ENCODE measurements at places on chromosomes 6 and 20.
A peak's percentile ranks its signal among the peaks of the same experiment; 100 is the strongest.

GRCh38 chr6:14207448-14207847 is 89.9 kb downstream of the CD83 start:
- no peak for DNase-seq

DNA sequence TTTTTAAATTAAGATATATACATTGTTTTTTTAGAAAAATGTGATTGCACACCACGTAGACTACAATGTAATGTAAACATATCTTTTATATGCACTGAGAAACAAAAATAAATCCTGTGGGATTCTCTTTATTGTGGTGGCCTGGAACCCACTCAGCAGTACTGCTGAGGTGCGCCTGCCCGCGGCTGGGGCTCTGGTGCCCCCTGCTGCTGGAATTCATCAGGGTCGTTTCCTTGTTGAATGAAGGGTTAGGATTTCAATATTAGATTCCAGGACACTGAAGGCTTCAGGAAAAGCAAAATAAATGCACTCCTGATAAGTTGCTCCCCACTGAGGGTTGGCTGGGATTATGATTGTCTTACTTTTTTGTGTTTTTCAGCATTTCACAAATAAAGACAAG is 175.8 kb upstream of the GGTLC1 start:
- DNase-seq = no peak

- no peak for DNase-seq
These were observed 597.5 kb upstream of the JAG1 start for GRCh38 chr20:11271319-11271718.

GRCh38 chr20:4502756-4503155 is 219.0 kb upstream of the PRND start:
- DNase-seq = no peak

- no peak for DNase-seq
These were observed 36.6 kb downstream of the MOCS1 start for GRCh38 chr6:39897698-39898097.

- DNase-seq = no peak
These were observed 1.1 kb upstream of the DCBLD1 start for GRCh38 chr6:117481278-117481925.

DNA sequence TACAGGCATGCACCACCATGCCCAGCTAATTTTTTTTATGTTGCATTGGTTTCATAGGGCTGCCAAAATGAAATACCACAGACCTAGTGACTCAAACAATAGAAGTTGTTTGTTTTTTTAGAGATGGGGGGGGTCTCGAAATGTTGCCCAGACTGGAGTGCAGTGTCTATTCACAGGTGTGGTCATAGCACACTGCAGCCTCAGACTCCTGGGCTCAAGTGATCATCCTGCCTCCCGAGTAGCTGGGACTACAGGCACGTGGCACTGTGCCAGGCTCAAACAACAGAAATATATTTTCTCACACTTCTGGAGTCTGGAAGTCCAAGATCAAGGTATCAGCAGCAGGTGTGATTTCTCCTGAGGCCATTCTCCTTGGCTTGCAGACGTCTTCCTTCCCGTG is 6.6 kb upstream of the SLC16A10 start:
- no peak for DNase-seq

DNA sequence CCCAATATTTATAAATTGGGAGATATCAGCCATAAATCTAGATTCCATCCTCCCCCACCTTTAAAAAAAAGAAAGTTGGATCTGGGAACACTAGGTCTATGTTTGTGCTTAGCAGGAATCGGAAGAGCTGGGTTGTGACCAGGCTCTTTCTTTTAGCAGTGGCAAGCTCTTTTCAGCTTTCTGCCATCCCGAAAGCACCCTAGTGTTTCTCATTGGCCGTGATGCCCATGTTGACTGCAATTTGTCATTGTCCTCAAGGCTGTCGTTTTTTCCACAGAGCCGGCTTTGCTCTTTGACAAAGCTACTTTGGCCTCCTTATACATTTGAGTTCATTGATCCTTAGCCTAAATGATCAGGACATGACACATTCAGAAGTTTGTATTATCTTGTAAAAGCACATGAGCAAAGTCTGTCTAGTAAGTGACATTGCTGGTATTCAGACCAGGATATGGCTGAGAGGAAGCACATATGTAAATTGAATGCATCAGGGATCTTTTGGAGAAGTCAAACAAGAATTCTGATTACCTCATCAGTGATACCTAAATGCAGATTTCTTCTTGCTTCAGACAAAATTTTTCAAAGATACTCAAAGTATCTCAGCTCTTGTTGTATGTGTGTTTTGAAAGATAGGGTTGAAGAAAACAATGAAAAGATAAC is 50.1 kb downstream of the CARMIL1 start:
- no peak for DNase-seq

DNA sequence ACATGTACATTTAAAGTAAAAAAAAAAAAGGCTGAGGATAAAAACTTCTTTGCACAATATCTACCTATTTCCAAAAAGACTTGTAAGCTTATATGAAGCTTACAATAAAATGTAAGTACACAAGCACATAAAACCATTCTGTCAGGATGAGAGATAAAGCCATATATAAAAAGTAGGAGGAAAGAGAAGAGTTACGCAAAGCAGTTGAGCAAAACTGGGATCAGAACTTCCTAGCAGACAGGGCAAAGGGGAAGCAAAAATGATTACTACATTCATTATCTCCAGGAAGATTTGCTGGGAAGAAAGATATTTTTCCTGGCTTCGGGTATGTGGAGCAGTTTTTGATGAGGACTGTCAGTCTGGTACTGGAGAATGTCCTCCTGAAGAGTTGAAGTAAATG is 198.1 kb downstream of the MTFR2 start:
- DNase-seq = no peak

GRCh38 chr6:97141756-97142155 is 141.3 kb downstream of the MMS22L start:
- no peak for DNase-seq

GRCh38 chr20:63264519-63264918 is 8.1 kb upstream of the ARFGAP1 start:
- DNase-seq = no peak

DNA sequence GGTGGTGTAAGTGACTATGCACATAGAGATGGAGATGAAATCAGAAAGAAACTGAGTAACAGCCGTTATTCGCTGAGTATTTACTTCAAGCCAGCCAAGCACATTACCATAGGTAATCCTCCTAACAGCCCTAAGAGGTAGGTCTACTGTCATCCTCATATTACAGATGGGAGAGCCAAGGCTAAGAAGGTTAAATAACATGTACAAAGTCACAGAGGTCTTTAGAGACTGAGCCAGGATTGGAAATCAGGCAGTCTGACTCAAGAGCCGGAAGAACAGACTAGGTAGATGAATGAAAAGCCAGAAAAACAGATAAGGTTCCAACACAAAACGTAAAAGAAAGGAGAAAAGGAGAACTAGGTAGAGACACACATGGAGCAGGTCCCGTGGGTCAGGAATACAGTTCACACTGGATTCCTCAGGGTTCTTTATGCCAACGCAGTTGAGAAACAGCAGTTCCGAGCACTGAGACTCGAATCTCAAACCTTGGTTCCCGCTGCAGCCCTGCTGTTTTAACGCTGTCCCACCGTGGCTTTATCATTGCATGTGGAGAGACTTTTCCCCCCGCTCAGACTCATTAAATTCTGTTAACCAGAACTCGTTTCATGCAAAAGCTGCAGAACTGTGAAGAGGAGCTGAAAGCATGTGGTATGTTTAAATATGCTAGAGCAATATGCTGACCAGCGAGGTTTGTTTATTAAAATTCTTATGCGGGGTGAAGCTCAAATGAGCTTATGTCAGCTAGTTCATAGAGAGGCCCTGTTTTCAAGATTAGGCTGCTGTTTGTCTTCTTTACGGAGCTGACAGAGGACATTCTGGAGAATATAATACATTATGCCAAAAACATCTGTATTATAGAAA is 537.9 kb downstream of the CD83 start:
- no peak for DNase-seq

DNA sequence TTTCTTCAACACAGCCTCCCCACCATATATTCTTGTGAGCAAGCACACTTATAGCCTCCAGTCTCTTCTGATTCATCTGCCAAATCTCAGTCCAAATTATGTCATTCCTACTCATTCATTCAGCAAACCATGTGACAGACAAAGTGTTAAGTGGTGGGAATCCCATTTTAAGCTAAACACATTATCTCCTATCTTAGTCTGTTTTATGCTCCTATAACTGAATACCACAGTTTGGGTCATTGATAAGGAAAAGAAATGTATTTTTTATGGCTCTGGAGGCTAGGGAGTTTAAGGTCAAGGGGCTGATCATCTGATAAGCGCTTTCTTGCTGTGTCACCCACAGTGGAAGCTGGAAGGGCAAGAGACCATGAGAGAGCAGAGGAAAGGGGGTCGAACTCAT is 23.9 kb upstream of the SMIM13 start:
- DNase-seq = no peak

- no peak for DNase-seq
These were observed 48.9 kb downstream of the ME1 start for GRCh38 chr6:83381949-83382348.

GRCh38 chr6:112227411-112227810 is 27.0 kb downstream of the LAMA4 start:
- no peak for DNase-seq

DNA sequence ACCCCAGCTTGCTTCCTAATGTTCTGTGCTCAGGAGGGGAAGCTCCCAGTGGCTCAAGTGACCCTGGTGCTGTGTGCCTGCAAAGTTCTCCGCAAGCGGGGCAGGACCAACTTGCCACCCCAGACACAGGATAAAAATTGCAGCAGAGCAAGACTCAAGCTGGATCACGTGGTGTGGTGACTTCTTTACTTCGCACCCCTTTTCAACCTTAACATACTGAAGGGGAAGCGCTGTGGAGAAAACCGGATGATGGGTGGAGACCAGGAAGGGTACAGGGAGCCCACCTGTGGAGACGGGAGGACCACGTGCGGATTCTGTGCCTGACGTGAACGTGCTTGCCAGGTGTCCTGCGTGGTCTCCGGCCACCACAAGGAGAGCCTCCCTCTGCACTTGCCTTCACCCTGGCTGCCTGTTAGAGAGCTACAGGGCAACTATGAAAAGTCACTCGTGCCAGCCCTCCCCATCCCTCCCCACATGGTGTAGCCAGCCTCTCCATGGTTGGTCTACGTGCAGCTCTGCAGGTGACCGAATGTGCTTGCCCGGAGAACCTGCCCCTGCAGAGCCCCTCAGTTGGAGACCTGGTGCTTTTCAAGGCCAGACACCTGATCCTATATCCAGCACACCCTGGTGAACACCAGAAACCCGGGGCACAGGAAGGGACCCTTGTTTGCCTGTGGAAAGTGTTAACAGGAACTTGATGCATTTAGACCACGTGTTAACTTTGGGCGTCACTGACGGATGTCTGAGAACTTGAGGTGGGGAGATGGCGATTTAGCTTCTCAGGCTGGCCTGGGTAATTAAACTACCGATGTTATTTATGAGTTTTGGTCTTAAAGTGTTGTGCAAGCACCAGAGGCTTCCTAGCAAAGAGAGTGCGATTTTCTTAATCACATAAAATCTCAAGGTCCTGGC is 23.9 kb upstream of the DACT2 start:
- DNase-seq = no peak

- peak; percentile 29 for DNase-seq
These were observed 18.8 kb downstream of the MRAP2 start for GRCh38 chr6:84052204-84052882.

- DNase-seq = no peak
These were observed 399.8 kb downstream of the CDC5L start for GRCh38 chr6:44787254-44787834.

DNA sequence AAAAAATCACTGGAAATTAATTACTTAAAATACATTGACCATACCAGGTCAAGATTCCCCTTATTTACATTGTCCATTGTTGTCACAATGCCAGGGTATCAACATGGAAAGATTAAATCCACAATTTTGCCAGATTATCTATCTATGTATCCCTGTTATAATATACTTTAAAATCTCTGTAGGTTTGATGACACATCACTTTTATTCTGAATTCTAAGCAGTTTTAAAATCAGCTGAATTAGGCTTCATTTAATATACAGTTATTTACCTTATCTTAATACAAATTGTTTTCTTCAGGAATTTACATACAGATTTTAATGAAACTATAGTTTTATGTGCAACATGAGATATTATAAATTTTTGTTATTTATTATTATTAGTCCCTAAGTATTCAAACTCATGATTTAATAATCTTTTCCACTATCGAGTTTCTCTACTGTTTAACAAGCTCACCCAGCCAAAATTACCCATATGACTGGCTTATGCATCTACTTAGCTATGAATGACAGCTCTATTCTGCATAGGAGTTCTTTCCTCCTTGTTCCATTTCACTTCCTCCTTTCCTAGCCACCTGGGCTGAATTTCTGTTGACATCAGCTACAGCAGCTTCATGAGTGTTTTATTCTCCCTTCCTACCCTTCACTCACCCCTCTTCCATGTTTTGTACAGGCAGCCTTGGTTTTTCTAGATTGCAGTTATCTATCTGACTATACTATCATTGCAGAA is 654.2 kb upstream of the MAP3K7 start:
- no peak for DNase-seq

DNA sequence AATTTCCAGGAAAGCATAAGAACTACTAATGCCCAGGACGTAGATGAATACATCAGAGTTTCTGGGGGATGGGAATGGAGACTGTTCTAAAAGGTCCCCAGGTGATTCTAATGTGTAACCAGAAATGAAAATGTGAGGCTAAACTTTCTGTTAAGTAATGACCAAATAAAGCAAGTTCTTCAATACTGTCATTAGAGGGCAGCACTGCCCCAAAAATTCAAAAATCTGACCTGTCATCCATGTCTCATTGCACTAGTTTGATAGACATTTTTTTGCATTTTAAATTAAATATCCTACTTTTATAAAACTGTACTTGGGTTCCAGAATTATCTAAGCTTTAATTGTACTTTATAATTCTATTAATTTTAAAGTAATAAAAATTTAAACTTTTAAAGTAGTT is 94.9 kb downstream of the RFX6 start:
- peak; percentile 3 for DNase-seq

DNA sequence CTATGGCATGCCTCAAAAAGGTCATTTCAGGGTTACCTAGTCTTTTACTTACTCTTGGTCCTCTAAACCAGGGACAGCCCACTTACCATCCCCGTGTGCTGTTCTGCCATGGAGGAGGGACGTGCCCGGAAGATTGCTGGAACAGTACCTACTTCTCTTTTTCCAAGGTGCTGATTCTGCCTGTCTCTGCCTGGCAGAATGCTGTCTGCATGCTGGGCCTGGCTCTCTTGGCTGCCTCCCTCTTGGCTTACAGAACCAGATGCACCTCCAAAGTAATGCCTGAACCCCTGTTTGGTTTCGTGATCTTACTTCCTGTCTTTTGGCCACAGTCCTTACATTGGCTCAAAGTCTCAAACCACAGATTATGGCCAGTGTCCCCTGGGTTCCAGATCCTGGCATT is 120.7 kb upstream of the NT5E start:
- no peak for DNase-seq

- DNase-seq = no peak
These were observed 21.9 kb downstream of the DTD1 start for GRCh38 chr20:18609741-18610140.

DNA sequence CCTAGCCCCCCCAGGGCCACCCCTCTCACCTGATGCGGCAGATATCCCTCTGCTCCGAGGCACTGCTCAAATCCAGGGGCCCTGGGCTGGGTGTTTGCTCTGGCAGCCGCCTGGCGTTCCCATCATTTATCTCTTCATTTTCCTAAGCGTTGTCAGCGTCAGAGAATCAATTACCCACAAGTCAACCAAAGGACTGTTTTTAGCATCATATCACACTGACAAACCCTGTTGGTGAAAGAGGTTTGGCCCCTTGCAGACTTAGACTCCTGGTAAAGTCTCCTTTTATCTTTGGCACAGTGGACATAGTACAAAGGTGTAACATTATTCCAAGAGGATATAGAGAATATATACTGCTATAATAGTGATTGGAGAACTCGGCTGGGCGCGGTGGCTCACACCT is at the start of gene GHRH:
TSS of gene GHRH (minus strand) at position 101 of the 400 bp plus-strand sequence. CDS start 4,925 bp downstream, outside the sequence.
- DNase-seq = no peak

GRCh38 chr6:121677571-121677970 is 242.1 kb downstream of the GJA1 start:
- DNase-seq = no peak

All from HFF-Myc (cell line).